Sigmoid colon (tissue), 7 donors: ENCODE measurements at places on chromosomes 4 and X. TPM values are rescaled to one million over a fixed set of nuclear protein-coding genes. Genes with fewer than 3 reads are reported as not detected.

IGSF1 gene
- not detected for polyA plus RNA-seq

WDR17 gene
- not detected for polyA plus RNA-seq

PHKA1 gene
- polyA plus RNA-seq, result 1.2 TPM

STOX2 gene
- under 0.01 TPM for polyA plus RNA-seq

CSAG3 gene
- not detected for polyA plus RNA-seq

GLRA2 gene
- 0.42 TPM for polyA plus RNA-seq

CT83 gene
- not detected for polyA plus RNA-seq

MAMLD1 gene
- 1.1 TPM for polyA plus RNA-seq
